ENCODE measurements at places on chromosomes 5 and 9.

DNA sequence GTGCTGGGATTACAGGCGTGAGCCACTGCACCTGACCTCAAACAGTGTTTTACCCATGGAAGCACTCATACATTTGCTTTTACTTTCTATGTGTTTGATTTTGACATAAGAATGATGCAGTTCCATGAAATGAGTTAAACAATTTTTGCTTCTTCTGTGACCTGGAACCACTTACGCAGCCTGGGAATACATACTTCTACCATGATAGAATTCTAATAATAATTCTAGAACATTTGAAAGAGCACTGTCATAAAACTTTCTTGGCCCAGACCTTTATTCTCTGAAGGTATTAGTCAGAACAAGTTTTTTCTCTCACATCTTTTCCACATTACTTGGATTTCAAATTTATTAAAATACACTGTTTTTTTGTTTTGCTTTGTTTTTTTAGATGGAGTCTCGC, 25.3 kb upstream of the COL5A1 start:
- no peak for ATAC-seq

GRCh38 chr9:103361906-103362305, 366.8 kb downstream of the CYLC2 start:
- ATAC-seq = no peak

DNA sequence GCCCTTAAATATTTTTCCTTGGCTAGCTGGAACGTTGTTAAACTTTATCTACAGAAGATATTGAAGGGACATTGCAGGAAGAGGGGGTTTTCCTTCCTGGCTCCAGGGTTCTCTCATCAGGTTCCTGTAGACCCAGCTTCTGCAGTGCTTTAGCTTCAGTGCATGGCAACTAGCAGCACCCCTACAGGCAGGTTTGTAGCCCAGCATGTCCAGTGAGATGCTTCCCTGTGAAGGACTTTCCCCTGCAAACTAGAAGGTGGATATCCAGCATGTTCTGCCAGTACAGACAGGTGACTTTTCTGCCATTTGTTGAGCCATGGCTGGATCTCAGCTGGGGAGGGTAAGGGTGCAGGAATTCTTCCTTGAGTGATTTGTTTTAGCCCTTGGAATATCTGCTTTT, 10.4 kb downstream of the CCL28 start:
- ATAC-seq = no peak

DNA sequence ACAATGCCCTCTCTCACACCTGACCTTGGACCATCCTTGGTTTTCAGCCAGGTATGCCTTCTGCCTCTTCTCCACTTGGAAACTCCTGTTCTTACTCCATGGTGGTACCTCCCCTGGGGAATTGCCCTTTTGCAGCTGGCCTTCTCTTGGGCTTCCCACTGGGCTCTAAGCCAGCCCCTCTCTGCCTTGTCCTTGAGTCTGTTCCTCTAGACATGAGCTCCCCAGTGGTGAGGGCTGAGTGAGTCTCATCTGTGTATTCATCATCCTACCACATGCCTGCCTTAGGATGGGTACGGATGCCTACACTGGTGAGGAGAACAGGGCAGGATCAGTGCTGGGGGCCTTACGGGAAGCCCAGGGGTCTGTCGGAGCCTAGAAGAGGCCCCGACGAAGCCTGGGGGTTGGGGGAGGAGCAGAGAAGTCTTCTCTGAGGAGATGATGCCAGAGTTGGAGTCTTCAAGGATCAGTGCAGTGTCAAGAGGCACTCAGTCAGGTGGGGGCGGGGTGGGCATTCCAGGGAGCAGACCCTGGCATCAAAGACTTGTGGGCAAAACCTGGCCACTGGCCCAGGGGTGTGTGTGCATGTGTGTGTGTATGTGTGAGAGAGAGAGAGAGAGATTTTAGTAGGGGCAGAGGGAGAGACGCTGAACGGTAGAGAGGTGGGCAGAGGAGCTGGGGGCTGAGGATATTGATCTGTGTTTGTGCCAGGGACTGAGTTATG, 5.2 kb upstream of the CRB2 start:
- no peak for ATAC-seq

DNA sequence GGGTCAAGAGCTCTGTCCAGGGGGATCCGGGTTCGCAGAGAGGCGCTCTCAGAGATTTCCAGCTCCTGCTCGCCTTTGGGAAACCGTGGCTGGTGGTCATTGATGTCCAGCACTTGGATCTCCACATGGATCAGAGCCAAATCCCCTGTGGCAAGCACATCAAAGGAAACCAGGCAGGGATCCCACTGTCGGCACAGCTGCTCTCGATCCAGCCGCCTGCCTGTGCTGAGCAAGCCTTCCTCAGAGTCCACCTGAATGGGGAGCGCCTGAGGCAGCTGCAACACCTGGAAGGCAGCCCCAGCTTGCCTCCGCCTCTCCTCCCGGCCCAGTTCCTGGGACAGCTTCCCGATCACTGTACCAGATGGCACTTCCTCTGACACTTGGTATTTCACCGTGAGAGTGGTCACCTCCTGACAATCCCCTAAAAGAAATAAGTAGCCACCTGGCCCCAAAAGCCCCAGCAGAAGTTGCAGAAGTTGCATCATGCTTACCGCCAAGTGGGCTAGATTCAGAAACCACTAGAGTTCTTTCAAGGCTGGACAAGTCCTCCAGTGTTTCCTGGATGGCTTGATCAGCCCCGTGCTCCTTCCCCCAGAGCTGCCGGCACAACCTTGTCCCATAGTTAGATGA, 520 bp downstream of the PCDH12 start:
- ATAC-seq = no peak

DNA sequence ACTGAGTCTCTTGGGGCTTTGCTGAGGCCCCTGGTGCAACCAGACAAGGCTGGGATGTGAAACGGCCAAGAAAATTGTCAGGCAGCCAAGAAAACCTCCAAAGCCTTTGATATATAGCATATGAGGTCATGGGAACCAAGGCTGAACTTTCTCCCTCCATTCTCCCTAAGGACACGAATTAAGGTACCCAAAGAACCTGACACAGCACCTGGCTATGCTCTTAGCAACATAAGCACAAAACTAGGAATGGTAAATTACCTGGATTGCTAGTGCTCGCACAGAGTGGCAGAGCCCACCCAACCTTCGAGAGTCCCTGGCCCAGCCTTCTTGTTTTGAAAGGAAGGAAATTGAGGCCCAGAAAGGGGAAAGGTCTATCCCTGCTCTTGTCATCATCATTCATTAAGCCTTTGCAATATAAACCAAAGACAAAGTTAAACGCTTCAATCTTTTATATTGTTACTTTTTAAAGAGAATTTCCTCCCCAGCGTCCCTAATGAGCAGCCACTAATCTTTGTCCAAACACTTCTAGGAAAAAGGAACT, 220.0 kb upstream of the NR4A3 start:
- ATAC-seq = no peak

DNA sequence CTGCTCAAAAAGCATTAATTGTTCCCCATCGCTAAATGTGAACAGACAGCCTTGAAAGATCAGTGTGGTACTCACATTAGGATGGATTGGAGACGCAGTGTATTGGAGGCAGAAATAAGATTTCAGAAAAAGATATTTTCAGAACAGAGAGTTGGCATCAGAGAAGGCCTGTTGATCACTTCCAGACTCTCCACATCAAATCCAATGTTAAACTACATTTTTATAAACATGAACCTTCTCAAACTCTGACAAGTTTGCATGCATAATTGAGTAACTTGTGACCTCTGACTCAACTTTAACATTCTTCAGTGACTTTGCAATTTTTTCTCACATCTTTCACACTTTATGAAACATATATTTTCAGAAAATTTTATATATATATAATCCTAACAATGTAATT, 919.6 kb upstream of the SEMA6A start:
- ATAC-seq = no peak

- peak; percentile 22 for ATAC-seq
These were observed 631 bp downstream of the CFAP77 start for GRCh38 chr9:132410642-132411041.

GRCh38 chr5:31464081-31464480, 67.8 kb downstream of the DROSHA start:
- no peak for ATAC-seq

- no peak for ATAC-seq
These were observed 25.7 kb upstream of the EEIG1 start for GRCh38 chr9:128006332-128006996.

- ATAC-seq = no peak
These were observed 13.2 kb downstream of the OR2K2 start for GRCh38 chr9:111316796-111317195.

DNA sequence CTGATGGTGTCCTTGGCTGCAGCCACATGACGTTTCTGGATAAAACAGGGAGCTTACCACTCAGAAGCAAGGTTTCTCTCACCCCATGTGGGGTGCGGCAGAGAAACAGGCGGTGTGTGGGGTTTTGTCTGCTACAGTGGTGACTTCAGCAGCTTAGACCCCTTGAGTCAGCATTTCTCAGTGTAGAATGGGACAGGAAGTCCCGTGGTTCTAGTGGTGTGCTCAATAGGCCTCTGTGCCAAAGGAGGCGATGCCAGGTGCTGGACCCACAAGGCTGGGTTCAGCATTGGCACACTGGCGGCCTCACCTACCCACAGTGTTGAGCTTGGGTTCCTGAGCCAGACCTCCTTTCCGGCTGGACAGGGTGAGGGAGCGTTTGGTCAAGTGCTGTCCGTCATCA, 125.2 kb upstream of the SMIM23 start:
- ATAC-seq = no peak

GRCh38 chr9:99126312-99126711, 21.4 kb downstream of the TGFBR1 start:
- ATAC-seq = peak; percentile 32

GRCh38 chr5:157108976-157109375, at the start of gene HAVCR2:
Gene HAVCR2, minus strand, starts transcription at chr5:157109044. Its CDS starts 61 bp downstream, at chr5:157108983.
- ATAC-seq = peak; percentile 92

- ATAC-seq = no peak
These were observed 576 bp downstream of the MAP1B start for GRCh38 chr5:72107901-72108201.

- ATAC-seq = no peak
These were observed 11.5 kb downstream of the FSD1L start for GRCh38 chr9:105459336-105459735.

GRCh38 chr9:5832071-5832537, 813 bp downstream of the ERMP1 start:
- ATAC-seq = no peak

DNA sequence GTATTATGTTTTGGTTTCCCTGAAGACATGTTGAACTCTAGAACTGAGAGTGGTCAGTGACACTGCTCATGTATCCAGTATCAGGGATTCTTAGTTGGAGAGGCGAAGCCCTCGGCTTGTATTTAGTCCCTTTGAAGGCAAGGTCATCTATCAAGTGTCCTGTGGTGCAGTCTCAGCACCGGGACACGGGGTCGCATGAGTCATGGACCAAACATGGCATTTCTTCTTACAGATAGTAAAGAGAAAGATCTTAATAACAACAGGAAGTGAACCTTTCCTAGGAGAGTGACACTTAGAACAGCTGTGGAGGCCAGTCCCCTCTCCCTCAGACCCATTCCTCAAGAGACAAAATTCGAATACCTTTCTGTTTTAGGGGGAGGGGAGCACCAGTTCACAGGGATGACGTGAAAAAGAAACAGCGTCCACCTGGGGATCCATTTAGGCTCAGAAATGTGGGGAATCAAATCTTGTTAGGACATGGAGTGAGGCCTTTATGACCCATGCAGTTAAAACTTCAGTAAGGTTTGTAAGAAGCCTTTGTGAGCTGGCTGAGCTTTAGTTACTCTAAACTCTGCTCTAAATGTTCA, 86.5 kb downstream of the ADGRV1 start:
- ATAC-seq = no peak

DNA sequence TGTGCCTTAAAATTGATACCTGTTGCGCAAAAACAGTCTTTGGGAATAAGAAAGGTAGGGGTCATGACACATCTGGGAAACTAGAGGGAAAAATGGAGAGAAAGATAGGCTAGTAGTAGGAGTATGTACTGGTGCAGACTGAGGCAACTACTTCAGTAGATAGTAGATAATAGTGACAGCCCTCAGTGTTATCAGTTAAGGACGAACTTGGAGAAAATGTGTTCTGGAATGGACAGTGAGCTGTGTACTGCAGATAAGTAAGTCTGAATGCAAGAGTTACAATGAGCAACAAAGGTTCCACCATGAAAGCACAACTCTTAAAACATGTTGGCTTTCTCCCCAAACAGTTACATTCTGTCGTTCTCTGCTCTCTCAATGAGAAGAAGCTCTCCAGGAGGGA, 6.5 kb upstream of the INSL6 start:
- ATAC-seq = no peak

GRCh38 chr9:17799369-17799768, 220.5 kb downstream of the SH3GL2 start:
- no peak for ATAC-seq

- ATAC-seq = no peak
These were observed 88.8 kb downstream of the TLE4 start for GRCh38 chr9:79660615-79661014.

DNA sequence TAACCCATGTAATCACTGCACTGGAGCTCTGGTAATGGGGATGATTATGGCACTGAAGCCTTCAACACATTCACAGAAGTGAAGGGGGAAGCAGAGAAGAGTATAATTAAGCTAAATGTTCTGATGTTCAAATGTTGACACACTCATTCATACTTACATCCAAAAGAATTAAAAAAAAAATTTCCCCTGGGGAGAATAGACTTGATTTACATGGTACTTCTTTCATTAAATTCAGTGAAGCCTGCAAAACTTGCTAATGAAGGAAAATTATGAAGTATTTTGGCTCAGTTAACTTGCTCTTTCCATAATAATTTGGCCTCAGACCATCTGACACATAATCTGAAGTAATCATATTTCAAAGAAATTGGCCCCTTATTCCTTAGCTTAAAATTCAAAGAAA, 428.8 kb downstream of the SH3GL2 start:
- no peak for ATAC-seq

DNA sequence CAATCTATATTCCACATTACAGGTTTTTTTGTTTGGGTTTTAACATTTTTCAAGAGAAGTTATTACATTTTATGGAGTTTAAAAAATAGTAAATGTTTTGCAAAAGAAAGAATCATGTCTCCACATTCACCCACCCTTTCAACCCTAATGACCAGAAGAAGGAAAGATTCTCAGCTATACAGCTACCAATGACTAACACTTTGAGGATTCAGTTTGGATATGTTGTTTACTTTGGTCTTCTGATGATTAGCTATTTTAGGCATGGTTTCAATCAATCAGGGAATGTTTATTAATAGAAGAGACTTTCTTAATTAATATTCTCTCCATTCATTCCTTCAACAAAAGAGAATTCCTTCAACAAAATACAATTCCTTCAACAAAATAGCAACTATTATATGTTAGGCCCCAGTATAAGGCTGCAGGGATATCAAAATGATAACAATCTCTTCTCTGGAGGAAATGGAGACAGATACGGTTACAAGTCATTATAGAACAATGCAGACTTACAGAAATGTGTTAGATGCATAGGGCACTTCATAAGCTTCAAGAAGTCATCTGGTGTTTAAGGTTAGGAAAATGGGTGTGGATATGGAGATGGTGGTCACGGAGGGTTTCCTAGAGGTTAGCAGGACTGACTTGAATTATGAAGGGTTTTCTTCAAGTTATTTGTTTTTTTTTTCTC, 9.3 kb upstream of the NR3C1 start:
- no peak for ATAC-seq

GRCh38 chr5:160092960-160093707, 26.1 kb downstream of the PWWP2A start:
- no peak for ATAC-seq

- ATAC-seq = no peak
These were observed 18.7 kb upstream of the ICE1 start for GRCh38 chr5:5403741-5404140.

- ATAC-seq = no peak
These were observed 18.0 kb downstream of the RXRA start for GRCh38 chr9:134344068-134344799.
